ENCODE measurements at places on chromosomes 5 and 9.

DNA sequence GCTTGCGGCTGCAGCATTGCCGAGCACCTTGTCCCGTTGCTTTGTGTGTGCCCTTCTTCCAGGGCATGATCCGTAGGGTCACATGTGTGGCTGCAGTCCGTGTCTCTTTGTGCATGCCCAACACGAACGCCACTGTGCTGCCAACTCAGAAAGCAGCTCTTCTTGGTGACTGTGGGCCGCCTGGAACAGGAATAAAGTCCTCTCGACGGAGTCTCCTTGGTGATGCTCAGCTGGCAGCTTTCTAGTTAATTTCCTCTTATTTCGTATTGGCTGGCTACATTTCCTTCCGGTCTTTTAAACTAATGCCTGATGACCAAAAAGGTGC is 5.8 kb downstream of the EXOC3 start:
- DNase-seq = no peak

DNA sequence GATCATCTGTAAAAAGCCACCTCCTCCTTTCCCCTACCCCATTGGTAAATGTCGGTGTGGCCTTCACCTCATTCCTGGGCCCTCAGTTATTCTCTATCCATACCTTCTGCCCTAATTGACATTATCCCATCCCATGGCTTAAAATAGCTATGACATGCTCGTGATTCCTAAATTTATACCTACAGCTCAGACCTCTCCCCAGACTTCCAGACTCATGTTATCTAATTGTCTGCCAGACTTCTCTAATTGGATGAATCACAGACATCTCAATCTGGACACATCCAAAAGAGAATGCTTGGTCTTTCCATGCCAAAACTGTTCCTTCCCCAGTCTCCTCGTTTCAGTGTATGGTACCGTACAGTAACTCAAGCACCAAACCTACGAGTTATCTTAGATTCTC is 113.0 kb upstream of the GPR151 start:
- no peak for DNase-seq

GRCh38 chr5:10702911-10703491 is 58.0 kb downstream of the DAP start:
- no peak for DNase-seq

GRCh38 chr5:103502662-103503061 is 59.9 kb downstream of the NUDT12 start:
- DNase-seq = no peak

DNA sequence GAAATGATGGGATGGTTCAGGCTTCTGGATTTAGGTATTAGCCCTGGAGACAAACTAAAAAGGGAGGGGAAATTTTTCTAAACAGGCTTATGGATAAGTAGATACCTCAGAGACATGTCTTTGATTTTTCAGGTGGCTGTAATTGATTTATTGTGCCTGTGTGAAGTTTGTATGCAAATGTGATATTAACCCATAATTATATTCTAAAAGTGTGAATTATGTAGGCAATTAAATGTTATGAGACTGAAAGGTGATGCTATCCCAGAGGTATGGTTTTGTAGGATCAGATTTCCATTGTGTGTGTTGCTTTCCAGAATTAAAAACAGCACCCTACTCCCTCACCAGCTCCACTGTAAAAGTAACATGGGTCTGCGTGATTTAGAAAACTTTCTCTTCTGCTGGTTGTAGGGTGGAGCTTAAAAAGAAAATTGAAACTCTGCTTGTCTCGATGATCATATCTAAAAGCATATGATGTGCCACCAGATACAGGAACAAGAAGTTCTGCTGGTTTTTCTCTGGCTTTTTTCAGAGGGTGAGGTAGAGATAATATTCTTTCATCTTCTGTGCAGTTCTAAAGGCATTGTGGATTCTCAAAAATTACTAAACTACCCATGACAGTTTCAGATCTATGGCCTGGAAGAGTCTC is 71.8 kb upstream of the TAF11L2 start:
- DNase-seq = peak; percentile 84

DNA sequence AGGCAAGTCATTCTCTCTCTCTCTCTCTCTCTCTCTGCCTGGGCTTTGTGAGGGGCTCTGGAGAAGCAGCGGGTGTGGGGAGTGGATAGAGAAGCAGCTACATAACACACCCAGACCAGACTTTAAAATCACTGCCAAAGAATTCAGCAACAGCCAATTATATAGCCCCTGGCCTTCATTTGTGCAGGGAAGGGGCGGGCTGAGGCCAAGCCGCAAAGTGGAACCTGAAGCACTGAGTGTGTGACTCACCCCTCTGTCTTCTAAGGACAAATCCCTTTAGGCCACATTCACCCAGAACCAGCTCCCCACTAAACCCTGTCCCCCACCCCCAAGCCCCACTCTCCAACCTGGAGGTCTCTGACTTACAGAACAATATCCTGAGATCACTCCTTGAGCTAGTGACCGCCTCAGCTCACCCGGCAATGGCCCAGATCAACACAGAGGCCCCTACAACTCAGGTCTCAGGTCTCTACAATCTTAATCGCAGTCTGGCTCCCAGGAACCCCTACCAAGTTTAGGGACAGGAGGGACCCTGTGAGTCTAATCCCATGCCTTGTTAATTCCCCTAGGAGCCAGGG is 6.0 kb downstream of the B4GALT1 start:
- no peak for DNase-seq

- no peak for DNase-seq
These were observed 583.9 kb upstream of the CTNND2 start for GRCh38 chr5:12488161-12488560.

All from NCI-H748 treated with DMSO at 0.1 percent for 48 hours (cell line).